ENCODE measurements at places on chromosomes 2 and 18.

DNA sequence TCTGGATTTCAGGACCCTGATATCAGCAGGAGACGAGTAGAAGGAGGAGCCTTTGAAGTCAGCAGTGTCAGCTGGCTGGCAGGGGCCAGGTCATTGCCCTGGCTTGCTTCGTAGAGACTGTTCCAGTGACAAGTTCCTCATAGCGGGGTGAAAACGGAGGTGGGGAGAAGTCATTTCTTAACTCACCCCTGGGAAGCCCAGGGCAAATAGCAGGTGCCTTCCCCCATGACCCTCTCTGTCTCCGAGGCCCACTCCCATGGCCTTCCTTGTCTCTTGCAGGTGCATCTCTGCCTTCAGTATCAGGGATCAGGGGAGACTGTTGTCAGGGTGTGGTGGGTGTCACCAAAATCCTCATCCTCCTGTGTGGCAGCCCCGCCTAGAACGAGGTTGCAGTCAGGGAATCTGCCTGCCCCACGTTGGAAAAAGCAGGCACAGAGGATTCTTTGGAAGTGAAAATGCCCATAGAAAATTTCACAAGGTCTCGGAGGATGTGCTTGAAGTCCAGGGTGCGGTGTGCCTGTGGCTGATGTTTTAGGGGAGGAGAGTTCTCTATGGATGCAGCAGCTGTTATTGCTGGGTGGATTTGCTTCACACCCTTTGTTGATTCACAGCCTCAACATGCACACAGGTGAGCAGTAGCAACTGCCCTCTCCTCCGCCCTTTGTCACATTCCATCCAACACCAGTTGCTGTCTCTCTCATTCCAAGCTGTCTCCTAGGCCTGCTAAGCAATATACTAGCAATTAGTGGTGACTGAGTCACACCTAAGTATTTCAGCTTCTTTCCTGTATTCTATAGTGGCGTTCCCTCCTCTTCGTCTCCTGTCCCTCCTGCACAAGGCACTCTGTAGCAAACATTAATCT is 142.6 kb upstream of the FHL2 start:
- DNase-seq, result no peak

- DNase-seq, result no peak
Measured at GRCh38 chr2:232521959-232522622, 1.9 kb downstream of the PRSS56 start.

DNA sequence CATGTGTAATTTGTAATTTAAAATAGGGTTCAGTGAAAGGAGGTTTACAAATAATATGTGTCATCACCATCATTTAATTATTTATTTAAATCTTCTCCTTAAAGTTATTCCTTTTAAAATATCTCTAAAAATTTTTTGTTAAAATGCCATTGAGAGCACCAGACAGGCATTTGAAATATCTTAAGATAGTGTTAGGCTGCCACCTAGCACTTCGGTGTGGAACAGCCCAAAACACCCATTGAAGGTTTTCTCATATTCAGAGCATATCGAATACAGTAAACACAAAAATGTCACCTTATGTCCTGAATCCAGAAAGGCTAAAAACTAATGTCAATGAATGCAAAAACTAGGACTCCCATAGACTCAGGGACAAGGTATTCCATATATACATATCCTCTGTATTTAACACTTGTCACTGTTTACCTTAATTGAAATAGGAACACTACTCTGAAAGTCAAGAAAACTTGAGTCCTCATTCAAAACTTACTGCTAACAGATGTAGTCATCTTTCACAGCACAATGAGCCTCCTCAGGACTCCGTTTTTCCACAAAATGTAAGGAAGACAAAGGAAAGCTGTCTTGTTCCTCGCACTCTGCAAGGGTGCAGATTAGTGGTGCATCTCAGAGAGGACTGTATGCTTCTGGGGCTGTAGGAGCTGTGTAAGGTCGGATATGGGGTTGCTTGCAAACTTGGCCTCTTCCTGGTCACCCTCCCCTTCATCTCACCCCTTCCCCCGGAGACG is 329.5 kb downstream of the PAX3 start:
- DNase-seq, result peak; percentile 34

DNA sequence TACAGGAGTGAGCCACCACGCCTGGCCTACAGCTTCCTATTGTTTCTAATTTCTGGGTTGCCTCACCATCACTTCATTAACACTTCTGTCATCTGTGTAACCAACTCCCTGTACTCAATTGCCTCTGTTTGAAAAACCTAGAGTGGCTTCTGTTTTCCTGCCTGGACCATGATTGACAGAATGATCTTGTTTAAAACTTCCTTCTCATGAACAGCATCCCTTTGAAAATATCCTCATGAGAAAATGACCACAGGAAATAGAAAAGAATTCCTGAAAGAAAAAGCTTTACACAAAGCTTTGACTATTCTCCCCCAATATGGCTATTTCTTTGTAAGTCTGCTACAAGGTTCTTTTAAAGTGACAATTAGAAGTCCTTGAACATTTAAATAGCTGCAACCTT is 672.3 kb downstream of the ARHGAP15 start:
- no peak for DNase-seq

DNA sequence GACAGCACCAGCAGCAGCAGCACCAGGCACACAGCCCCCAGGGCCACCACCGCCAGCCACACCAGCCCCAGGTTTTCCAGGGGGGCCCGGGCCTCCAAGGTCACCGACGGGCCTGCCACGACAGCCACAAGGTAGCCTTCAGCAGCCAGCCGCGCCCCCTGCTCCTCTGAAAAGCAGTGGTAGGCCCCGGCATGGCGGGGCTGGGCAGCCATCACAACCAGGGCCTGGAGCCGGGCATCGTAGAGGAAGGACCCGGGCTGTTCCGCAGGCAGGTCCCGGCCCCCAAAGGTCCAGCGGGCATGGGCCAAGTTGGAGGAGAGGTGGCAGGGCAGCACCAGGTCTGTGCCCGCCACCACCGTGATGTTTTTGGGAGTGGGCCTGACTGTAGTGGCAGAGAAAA is 3.3 kb upstream of the ANKRD39 start:
- DNase-seq, result no peak

- peak; percentile 18 for DNase-seq
Measured at GRCh38 chr18:68740966-68741365, 26.1 kb upstream of the TMX3 start.

GRCh38 chr18:10072671-10073175 is 158.9 kb downstream of the VAPA start:
- DNase-seq, result peak; percentile 86

- DNase-seq, result no peak
Measured at GRCh38 chr2:190655570-190655969, 6.7 kb downstream of the NAB1 start.

GRCh38 chr2:110215566-110216158 is 3.3 kb upstream of the MTLN start:
- DNase-seq, result peak; percentile 8

- no peak for DNase-seq
Measured at GRCh38 chr2:190435031-190435670, 27.0 kb downstream of the MFSD6 start.

DNA sequence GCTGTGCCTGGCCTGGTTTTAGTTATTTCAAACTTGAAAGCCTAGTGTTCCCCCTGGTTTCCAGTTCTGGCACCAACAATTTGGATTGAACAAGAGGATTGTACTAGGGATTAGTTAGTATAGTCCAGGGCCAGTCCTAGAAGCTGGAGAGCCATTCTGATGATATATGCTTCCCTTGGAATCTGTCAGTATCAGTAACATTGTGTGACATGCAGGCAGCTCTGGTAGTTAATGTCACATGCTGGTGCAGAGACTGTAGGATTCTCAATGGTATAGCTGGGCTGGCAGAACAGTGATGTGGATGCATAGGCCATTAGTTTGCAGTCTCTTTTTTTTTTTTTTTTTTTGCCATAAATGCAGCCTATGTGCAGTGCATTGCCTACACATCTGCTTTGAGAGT is 3.6 kb downstream of the MGAT5 start:
- DNase-seq, result no peak

GRCh38 chr2:108986916-108987510 is 2.0 kb downstream of the EDAR start:
- DNase-seq, result no peak

- DNase-seq, result no peak
Measured at GRCh38 chr2:8234757-8235374, 447.0 kb upstream of the ID2 start.

DNA sequence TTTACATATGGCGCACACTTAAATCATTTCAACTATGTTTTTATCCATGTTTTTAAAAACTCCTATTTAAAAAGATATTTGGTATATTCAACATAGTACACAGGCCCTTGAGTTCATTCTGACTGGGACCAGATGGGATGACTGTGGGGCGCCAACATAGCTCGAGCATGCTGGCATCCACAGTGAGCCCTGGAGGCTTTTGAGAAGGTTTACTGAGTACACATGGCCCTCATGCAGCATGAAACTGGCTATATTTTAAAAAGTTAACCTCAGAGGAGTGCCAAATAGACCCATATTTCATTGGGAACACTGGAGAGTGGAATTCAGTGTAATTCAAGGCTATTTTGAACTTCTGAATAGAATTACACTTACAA is 83.6 kb downstream of the CCDC85A start:
- DNase-seq, result no peak

DNA sequence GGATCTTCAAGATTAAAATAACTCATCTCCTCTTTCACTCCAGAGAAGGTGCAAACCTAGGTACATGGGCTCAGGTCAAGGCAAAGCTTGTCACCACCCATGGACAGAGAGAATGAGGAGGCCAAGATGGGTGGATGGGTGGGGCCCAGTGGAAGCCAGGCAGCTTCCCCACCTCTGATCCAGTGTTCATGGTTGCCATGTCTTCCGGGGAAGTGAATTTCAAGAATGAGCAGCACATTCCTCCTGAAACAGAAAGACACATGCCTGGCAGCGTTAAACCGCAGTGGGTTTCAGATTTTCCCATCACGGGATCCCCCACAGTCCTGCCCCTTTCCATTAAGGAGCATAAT is 301.7 kb downstream of the EIPR1 start:
- no peak for DNase-seq

DNA sequence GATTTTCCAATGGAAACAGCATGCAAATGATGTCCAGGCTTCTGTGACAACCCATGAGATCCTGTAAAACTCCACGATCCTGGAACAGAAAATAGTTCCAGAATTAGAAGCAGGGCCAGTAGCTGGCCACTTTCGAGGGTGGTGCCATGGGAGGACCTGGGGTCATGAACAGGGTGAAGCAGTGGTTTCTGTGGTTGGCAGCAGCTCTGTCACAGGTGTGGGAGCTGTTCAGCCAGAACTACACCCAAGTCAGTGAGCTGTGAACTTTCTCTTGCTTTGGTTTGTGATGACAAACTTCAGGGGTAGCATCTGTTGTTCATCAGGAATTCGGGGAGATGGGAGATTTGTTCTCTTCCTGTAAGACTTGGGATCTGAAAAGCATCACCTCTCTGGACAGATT is 314.4 kb upstream of the NT5C1B start:
- no peak for DNase-seq

GRCh38 chr2:86772611-86773010 is 18.1 kb downstream of the CD8A start:
- DNase-seq, result no peak

GRCh38 chr2:237497838-237498186 is 10.8 kb downstream of the MLPH start:
- peak; percentile 79 for DNase-seq

DNA sequence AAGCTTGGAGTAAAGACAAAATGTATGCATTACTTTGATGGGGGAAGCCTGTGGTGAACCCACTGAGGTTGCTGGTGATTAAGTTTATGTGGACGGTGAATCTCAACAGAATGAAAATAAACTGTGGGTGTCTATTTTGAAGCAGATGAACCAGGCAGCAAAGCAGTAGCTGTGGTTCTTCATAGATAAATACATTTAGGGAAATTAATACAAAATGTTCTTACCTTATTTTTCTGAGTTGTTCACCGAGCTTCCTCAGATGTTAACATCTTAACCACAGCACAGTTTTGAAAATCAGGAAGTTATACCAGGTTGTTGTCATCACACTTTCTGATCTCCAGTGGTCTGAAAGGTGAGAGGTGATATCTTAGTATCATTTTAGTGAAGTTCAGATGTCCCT is 53.9 kb downstream of the NCK2 start:
- no peak for DNase-seq

GRCh38 chr18:32310101-32310500 is 120.3 kb downstream of the MEP1B start:
- DNase-seq, result peak; percentile 20

GRCh38 chr18:31176531-31176930 is 13.9 kb upstream of the DSC1 start:
- DNase-seq, result no peak

DNA sequence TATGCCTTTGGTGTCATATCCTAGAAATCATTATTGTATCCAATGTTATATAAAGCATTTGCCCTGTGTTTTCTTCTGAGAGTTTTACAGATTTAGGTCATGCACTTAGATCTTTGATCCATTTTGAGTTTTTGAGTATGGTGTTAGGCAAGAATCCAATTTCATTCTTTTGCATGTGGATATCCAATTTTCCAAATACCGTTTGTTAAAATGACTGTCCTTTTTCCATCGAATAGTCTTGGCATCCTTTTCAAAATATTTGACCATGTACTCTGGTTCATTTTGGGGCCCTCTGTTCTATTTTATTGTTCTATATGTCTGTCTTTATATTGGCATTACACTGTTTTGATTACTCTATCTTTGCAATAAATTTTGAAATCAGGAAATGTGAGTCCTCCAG is 23.8 kb upstream of the KCNJ13 start:
- no peak for DNase-seq

GRCh38 chr2:23793476-23793875 is 133.4 kb downstream of the ATAD2B start:
- DNase-seq, result no peak

DNA sequence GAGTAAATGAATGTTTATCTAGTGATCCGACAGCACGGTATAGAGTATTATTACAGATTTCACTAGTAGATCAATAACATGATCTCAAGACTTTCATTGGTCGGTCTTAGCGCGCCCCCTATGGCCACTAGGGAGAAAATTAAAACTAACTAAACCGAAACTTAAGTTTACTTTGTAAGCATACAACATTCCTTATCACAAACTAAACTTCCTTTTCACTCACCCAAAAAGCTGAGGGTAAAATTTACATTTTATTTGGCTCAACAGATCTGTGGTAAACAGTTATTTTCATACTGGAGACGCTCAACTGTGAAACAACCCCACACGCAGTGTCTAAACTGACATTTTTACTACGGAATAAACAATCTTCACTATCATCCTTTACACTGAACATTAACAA is 215.6 kb upstream of the MAP2 start:
- DNase-seq, result peak; percentile 17
